ENCODE measurements at places on chromosomes 1 and 21.

GRCh38 chr21:20086508-20086907 lies 911.7 kb upstream of the NCAM2 start:
- no peak for DNase-seq

GRCh38 chr1:175191659-175192058 lies 917 bp downstream of the KIAA0040 start:
- no peak for DNase-seq

DNA sequence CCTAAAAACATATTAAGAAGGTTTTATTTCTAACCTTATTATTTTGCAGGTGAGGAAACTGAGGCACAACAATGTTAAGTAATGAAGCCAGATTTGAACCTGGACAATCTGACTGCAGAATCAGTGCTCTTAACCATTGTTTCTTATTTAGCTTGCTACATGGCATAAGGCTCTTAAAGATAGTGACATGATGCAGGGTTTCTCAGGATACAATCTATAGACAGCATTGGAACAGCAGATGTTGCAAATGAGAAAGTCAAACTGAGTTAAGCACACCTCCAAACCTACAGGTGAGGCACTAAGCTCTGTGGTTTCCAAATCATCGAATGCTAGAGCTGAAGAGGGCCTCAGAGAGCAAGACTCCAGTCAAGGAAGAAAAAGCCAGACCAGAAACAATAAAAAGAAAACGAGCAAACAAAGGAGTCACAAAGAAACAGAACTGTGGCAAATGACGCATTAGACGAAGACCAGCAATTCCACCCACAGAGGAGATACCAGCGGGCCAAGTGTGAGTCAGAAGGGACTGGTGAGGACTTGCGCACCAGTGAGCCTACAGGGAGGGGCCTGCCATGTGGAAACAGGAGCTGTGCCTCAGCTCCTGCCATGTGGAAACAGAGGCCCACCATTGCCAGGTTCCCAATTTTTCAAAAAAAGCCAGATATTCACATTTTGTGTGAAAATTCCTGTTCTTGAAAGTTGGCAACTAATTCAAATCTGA lies 14.4 kb downstream of the CD58 start:
- DNase-seq = peak; percentile 28

DNA sequence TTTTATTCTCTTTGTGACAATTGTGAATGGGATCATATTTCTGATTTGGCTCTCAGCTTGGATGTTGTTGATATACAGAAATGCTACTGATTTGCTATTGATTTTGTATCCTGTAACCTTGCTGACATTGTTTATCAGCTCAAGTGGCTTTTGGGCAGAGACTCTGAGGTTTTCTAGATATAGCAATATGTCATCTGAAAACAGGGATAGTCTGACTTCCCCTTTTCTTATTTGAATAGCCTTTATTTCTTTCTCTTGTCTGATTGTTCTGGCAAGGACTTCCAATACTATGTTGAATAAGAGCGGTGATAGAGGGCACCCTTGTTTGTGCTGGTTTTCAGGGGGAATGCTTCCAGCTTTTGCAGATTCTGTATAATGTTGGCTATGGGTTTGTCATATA lies 150.8 kb downstream of the FASLG start:
- no peak for DNase-seq

GRCh38 chr1:223482766-223483165 lies 89.6 kb downstream of the CCDC185 start:
- DNase-seq = no peak

DNA sequence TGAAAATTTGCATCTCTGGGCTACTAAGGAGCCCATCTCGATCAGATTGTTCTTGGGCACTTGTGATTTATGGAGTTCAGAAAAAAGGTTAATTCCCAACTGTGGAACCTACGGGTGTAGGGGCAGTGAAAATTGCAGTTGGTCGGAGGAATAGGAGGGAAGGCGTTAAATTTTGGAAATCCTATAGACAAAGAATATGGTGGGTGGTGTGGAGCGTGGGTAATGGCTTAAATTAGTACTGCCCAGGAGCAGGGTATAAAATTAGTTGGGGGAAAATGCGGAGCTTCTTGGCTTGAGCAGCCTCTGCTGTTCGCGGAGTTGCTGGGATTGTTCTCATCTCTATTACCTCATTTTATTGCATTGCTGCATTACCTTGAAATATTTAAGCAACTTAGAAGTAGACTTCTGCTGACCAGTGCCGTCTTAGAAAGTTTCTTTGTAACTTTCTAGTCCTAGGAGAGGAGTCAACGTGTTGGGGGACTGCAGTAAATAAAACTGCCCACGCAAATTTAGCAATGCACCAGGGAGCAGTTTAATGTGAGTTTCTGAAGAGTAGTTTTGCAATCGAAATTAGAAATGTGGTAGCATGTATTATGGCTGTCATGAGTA lies 514 bp downstream of the S1PR1 start:
- DNase-seq = no peak

- DNase-seq = no peak
Measured at GRCh38 chr1:204507317-204508105, 8.7 kb upstream of the MDM4 start.

GRCh38 chr1:201527879-201528278 lies 11.0 kb upstream of the NAV1 start:
- DNase-seq = no peak

GRCh38 chr1:233885196-233885920 lies 19.1 kb upstream of the SLC35F3 start:
- DNase-seq = no peak

GRCh38 chr1:165397944-165398343 lies 41.4 kb upstream of the LMX1A start:
- no peak for DNase-seq

- DNase-seq = no peak
Measured at GRCh38 chr1:234849832-234850231, 239.9 kb upstream of the IRF2BP2 start.

- no peak for DNase-seq
Measured at GRCh38 chr1:192835116-192835515, 26.3 kb downstream of the RGS2 start.

DNA sequence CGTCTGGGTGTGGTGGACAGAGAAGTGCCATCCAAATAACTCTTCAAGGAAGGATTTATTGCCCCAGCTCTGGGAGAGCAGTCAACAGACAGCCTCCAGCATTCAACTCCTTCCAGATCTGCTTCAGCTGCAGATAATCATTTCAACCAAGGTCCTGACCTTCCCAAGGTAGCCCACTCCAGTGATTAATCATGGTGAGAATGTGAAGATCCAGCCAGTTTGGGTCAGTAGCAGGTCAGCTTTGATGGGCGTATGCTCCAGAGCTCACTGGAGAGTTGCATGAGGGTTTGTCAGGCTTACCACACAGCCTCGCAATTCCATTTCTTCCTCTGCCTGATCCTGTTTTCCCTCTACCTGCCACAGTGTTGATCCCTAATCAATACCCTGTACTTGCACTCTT lies 214.5 kb upstream of the ZRANB2 start:
- DNase-seq = no peak

DNA sequence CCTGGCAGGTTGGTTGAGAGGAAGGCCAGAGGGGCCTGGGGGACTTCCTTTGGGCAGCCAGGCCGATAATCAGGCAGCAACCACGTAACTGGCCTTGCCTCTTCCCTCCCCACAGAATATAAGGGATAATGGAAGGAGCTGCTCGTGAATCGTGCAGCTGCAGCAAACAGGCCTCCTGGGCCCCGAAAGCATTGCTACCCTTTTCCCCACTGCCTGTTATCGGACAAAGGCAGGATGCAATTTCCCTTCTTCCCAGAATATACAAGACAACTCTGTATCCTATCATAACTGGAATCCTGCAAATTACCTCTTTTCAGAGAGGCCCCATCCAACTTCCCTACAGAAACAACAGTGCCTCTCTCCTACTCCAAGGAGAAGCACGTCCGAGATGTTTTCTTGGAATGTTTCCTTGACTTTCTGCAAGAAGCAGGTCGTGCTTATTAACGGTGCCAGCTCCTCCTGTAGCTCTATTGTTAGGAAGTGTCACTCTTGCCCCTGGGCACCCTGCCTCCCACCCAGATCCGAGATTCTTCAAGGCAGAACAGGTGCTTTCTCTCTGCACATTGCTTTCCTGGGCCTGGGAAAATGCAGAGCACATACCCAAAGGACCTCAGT lies 106.0 kb upstream of the TIAM1 start:
- no peak for DNase-seq

DNA sequence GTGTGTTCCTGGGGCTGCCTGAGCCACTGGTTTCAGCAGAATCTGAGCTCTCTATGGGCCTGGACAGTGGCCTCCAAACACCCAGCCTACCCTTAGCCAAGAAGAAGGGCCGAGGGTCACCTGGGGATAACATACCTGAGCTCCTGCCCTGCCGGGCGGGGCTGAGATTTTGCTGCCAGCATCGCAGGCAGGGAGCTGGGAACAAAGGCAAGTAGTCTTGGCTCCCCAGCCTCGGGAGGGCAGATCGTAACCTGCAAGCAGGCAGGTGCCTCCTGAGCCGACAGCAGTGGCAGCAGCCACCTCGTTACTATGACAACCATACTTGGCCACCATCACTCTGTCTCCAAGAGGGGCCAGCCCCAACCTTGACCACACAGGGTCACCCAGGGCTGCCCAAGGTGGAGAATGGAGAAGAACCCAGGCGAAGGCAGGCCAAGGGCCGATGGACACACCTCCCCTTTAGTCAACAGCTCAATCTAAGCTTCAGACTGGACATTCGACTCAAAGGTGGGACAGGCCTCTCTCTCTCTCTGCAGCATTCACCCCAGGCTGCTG lies 54.6 kb downstream of the TOMM20 start:
- no peak for DNase-seq

DNA sequence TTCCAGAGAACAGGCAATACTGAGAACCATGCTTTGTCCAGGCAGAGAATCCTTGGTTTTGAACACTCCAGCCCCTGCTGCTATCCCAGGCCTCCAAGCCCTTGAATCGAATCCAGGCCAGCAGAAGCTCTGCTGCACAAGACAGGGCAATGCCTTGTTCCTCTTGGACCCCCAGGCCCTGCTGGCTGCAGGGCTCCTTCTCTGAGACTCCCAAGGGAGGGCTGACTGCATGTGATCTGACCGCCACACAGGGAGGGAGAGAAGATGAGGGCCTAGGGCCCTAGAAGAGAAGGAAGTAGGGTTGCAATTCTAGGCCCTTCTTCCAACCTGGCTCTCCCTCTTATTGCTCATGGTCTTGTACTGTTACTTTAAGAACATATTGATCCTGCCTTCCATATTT lies 160.6 kb upstream of the EDN2 start:
- no peak for DNase-seq

DNA sequence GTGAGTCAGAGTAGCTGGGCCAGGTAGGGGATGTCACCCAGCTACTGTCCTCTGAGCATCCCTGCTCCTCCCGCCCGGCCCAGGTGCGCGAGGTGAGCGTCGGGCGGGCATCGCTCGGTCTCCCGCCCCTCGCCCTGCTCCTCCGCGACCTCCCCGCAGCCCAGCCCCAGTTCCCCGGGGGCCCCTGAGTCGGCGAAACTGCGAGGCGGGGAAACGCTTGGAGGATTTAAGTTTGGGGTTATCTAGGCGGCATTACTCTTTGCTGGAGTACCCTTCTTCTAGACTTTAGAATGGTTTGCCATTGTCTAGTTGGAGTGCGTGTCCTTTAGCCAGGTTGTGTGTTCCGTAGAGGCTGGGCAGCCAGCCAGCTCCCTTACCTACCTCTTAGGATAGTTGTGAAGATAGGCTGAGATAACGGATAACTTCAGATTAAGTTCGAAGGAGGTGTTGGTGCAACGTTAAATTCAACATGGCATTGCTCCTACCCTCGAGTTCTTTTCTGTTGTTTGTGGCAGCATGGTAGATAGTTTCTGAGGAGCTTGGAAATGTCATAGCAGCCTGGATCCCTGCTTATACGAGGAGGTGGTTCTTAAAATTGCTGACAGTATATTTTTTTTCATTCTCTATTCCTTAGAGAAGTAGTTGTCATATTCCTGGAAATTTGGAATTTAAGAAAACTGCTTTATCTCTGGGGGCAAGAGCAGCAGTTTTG lies 697 bp downstream of the AGO3 start:
- peak; percentile 10 for DNase-seq

- DNase-seq = no peak
Measured at GRCh38 chr1:7274256-7274655, 489.0 kb downstream of the CAMTA1 start.

GRCh38 chr1:73662526-73662925 lies 535.5 kb downstream of the LRRIQ3 start:
- DNase-seq = no peak

DNA sequence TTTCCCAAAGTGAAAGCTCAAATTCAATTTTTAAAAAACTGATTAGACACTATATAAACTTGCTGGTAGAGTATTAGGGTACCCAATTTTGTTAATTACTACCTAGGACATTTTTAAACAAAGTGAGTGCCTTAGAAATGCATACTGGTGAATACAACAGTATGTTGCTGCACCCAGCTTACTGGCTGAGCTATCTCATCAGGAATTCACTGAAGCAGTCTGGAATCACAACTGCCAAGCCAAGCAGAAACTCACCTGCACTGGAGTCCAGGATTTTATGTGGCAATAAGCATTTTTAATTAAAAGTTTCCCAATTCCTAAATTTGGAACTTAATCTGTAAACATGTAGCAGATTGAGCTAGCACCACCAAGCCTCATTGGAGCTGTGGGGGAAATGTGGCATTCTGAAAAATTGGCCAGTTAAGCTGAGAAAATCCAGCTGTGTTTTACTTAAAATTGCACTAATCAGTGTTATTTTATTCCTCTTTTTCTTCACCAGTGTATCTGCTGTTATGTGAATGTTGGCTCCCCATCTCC lies 61.8 kb downstream of the CLEC20A start:
- DNase-seq = no peak

DNA sequence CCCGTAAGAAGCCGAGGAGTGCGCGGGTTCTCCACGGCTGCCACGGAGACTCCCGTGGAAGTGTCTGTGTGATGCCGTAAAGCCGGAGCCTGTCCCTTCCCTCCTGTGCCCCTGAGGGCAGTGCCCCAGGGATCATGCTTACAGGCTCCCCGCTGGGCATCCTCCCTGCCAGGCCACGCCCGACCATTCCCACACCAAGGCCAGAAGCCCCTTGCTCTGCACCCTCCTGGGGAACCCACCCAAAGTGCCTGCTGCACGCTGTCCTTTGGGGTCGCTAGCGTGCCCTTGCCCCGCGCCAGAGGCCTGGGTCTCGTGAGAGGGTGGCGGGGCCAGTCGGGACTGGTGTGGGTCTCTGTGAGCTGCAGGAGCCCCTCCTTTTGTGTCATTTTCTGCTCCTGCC lies 228.5 kb upstream of the C1orf174 start:
- no peak for DNase-seq

DNA sequence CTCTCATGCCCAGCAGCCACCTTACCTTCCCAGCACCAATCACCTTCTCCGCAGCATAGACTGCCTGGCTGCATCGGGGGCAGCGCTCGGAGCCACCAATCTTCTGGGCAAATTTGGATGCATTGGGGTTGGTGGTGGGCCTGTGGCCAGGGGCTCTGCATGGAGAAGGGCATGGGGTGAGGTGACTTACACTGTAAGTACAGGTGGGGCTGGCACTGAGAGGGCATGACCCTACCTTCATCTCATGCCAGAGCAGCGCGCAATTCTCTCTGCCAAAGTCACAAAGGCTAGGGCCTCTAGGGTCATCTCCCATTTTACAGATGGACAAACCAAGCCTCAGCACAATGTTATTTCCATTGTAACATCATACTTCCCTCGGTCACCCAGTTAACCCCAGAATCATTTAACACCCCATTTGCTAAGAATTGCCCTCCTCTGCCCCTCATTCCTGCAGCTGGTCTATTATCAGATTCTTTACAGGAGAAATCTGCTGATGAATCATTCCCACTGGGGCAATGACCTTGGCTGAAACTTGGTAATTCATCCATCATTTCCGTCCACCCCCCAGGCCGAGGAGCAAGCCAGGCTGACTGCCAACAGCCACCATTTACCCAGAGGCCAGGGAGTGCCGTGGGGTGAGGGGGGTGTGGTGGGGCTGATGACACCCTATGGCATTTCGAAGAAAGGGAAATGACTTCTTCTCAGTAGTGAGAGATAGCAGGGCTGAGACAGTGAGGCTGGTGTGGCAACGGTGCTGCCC lies 17.9 kb downstream of the CSRP1 start:
- DNase-seq = no peak

GRCh38 chr1:90133133-90133532 lies 138.2 kb downstream of the ZNF326 start:
- no peak for DNase-seq
